Activated T-helper 2 cell treated with anti-CD3 and anti-CD28 coated beads, Interferon-gamma antibody, Interleukin-2, Interleukin-4, amounts not matched to agents 10 μg/mL and 5 μg/mL and 100 μg/mL, durations not matched to agents 14 hours and 24 hours and 36 hours (primary cell): ENCODE measurements at places on chromosomes 5 and 9. TPM values are rescaled to one million over a fixed set of nuclear protein-coding genes. Genes with fewer than 3 reads are reported as not detected.
A peak's percentile ranks its signal among the peaks of the same experiment; 100 is the strongest.

- peak overlapping the region; percentile 36 for H3K27ac ChIP-seq
- H3K36me3 ChIP-seq: no peaks in the 10 kb centered on the region
- DNase-seq: peak; percentile 55
- H3K4me1 ChIP-seq: peaks cover 11% of the 10 kb centered on the region
- H3K27me3 ChIP-seq: peaks cover 14% of the 10 kb centered on the region
Observed at GRCh38 chr9:92790542-92791527, 26.2 kb upstream of the BICD2 start.

DNA sequence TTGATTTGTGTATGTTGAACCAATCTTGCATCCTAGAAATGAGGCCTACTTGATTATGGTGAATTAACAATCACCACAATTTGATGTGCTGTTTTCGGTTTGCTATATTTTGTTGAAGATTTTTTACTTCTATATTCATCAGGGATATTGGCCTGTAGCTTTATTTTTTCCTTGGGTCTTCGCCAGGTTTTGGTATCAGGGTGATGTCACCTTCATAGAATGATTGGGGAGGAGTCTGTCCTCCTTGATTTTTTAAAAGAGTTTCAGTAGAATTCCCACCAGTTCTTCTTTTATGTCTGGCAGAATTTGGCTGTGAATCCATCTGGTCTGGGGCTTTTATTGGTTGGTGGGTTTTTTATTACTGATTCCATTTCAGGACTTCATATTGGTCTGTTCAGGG lies 115.2 kb downstream of the CPLANE1 start:
- no peak overlapping the region for H3K27ac ChIP-seq
- no peak for DNase-seq
- no peaks in the 10 kb centered on the region for H3K27me3 ChIP-seq
- no peak overlapping the region for H3K4me3 ChIP-seq
- H3K36me3 ChIP-seq: peaks cover 47% of the 10 kb centered on the region

Gene C5orf58
- total RNA-seq: not detected in 2 replicates

DNA sequence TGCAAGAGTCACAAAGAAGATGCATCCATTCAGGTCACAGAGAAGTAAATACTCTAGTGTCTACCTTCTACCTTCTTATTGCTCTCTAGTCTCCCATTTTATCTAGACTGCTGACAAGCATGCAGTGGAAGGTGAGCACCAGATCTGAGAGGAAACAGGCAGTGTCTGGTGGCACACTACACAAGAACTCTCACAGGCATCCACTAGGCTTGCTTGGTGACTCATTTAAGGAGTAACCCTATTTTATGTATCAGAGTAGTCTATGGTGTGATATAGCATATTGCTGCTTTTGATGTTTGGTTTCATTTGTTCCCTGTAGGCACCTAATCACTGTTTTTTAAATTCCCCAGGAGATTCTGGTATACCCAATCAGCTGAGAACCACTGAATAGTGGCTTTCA lies 1.6 kb upstream of the THBS4 start:
- H3K4me3 ChIP-seq: no peak overlapping the region
- no peaks in the 10 kb centered on the region for H3K36me3 ChIP-seq
- H3K27ac ChIP-seq: no peak overlapping the region
- peak; percentile 32 for DNase-seq

- no peaks in the 10 kb centered on the region for H3K36me3 ChIP-seq
- H3K27me3 ChIP-seq: no peaks in the 10 kb centered on the region
- DNase-seq: no peak
- H3K27ac ChIP-seq: peak overlapping the region; percentile 65
Observed at GRCh38 chr5:67031692-67032091, 164.9 kb downstream of the CD180 start.

DNA sequence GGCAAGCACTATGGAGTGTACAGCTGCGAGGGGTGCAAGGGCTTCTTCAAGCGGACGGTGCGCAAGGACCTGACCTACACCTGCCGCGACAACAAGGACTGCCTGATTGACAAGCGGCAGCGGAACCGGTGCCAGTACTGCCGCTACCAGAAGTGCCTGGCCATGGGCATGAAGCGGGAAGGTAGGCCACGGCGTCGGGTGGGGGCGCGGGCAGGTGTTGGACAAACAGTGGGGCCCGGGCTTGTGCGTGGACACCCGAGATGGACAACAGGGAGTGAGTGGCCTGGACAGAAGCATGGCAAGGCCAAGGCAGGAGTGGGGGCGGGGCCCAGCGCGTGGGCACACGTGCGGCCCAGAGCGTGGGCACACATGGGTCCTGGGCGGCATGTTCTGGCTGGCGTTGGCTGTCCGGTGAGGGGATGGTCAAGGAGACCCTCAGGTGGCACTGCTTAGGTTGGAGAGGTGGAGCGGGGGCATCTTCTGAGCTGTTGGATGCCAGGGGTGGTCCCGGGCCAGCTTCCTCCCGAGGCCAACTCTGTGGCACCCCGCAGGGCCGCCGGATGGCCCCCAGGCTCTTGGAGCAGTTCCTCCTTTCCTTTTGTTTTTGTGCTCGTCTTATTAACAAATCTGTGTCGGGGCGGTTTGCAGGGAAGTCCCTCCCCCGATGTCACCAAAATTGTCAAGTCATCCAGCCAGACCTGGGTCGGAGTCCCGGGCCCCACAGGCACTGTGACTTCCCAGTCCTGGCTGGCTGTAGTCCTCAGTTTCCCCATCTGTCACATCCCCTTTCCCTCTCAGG lies 82.9 kb downstream of the RXRA start:
- peaks cover 3% of the 10 kb centered on the region for H3K27me3 ChIP-seq
- no peak for DNase-seq
- H3K4me3 ChIP-seq: no peak overlapping the region
- no peak overlapping the region for H3K27ac ChIP-seq
- H3K4me1 ChIP-seq: peaks cover 21% of the 10 kb centered on the region
- peaks cover 4% of the 10 kb centered on the region for H3K36me3 ChIP-seq

DNA sequence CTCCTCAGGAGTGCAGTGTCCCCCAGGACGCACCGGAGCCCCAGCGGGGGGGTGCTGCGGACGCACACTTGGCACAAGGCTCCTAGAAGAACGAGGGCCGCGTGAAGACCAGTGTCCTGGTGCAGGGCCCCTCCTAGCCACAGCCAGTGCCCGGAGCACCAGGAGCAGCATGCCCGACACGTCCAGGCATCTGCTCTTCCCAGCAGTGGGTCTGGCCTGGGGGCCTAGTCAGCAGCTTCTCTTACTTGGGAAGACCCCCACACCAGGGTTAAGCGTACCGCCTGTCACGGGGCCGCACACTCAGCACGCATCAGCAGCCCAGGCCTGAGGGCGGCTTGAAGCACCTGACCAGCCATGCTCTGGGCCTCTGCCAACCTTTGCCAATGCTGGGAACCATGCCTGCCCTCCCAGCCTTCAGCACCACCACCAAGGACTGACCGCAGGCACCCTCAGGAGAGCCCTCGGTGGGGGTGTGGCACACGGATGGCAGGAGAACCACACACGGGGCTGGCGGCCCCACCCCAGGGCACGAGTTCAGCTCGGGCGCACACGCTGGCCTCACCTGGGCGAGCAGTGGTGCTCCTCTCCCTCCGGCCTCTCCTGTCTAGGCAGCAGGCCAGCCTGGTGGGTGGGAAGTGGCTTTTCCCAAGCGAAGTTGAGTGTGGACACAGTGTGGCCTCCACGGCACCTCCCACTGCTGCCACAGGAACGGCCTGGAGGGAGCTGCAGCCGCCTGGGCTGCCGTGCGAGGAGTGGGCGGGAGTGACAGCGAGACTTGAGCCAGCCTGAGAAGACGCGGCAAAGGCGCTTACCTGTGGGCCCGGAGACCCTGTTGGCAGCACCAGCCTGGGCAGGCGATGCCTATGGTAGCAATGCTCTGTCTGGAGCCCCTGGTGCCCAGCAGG lies 12.0 kb upstream of the AJM1 start:
- peaks cover 26% of the 10 kb centered on the region for H3K36me3 ChIP-seq
- H3K27me3 ChIP-seq: no peaks in the 10 kb centered on the region
- no peak for DNase-seq
- H3K4me1 ChIP-seq: no peaks in the 10 kb centered on the region
- H3K4me3 ChIP-seq: no peak overlapping the region

GRCh38 chr9:120922404-120923195 lies 4.0 kb downstream of the TRAF1 start:
- H3K27me3 ChIP-seq: no peaks in the 10 kb centered on the region
- peaks cover 85% of the 10 kb centered on the region for H3K36me3 ChIP-seq
- H3K4me3 ChIP-seq: peak overlapping the region; percentile 92
- no peak for DNase-seq
- H3K27ac ChIP-seq: peak overlapping the region; percentile 82
- H3K4me1 ChIP-seq: peaks cover 73% of the 10 kb centered on the region

DNA sequence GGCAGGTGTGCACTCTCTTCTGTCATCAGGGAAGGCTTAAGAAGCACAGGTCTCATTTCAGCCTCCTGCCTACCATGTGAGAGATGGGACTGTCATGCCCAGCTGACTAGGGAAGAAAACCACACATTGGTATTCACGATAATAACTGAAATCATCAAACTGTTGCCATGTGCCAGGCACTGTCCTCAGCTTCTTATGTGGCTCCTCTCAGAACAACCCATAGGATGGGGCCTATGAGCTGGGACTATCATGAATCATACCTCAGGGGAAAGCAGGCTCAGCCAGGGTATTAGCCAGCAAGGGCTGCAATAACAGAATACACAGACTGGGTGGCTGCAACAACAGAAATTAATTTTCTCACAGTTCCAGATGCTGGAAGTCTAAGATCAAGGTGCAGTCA lies 3.3 kb downstream of the AFAP1L1 start:
- H3K36me3 ChIP-seq: no peaks in the 10 kb centered on the region
- DNase-seq: no peak
- H3K27me3 ChIP-seq: peaks cover 63% of the 10 kb centered on the region

GRCh38 chr9:87854580-87854955 lies 28.1 kb upstream of the SPATA31E1 start:
- H3K4me1 ChIP-seq: no peaks in the 10 kb centered on the region
- no peaks in the 10 kb centered on the region for H3K36me3 ChIP-seq
- DNase-seq: no peak
- no peaks in the 10 kb centered on the region for H3K27me3 ChIP-seq
- no peak overlapping the region for H3K27ac ChIP-seq

- peaks cover 2% of the 10 kb centered on the region for H3K27me3 ChIP-seq
- no peak overlapping the region for H3K4me3 ChIP-seq
- H3K4me1 ChIP-seq: no peaks in the 10 kb centered on the region
- no peaks in the 10 kb centered on the region for H3K36me3 ChIP-seq
Observed at GRCh38 chr5:58266402-58266801, 193.5 kb downstream of the PLK2 start.

DNA sequence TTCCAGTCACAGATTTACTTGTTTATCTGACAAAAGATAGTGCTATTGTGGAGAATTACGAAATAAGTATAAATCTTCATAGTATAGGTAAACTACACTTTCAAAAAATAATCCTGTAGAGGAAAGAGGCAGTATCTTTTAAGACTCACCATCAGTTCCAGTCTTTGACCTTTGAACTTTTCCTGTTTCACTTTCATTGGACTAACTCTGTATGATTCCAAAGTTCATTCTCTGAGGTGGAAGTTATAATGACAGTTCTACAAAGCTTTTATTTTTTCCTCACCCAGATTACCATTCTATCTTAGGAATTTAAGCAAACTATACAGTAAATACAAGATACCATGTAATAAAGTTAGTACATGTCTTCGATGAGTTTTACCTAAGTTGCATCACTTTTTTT lies 901.3 kb upstream of the SEMA6A start:
- no peak for DNase-seq
- no peaks in the 10 kb centered on the region for H3K4me1 ChIP-seq
- no peaks in the 10 kb centered on the region for H3K36me3 ChIP-seq
- no peak overlapping the region for H3K27ac ChIP-seq
- H3K27me3 ChIP-seq: no peaks in the 10 kb centered on the region

Gene TIMD4
- 5.3 and 5.5 TPM in 2 replicates for total RNA-seq

- no peaks in the 10 kb centered on the region for H3K27me3 ChIP-seq
- DNase-seq: no peak
- no peaks in the 10 kb centered on the region for H3K4me1 ChIP-seq
- H3K27ac ChIP-seq: no peak overlapping the region
- no peak overlapping the region for H3K4me3 ChIP-seq
Observed at GRCh38 chr5:57931807-57932206, 449.2 kb upstream of the ACTBL2 start.

DNA sequence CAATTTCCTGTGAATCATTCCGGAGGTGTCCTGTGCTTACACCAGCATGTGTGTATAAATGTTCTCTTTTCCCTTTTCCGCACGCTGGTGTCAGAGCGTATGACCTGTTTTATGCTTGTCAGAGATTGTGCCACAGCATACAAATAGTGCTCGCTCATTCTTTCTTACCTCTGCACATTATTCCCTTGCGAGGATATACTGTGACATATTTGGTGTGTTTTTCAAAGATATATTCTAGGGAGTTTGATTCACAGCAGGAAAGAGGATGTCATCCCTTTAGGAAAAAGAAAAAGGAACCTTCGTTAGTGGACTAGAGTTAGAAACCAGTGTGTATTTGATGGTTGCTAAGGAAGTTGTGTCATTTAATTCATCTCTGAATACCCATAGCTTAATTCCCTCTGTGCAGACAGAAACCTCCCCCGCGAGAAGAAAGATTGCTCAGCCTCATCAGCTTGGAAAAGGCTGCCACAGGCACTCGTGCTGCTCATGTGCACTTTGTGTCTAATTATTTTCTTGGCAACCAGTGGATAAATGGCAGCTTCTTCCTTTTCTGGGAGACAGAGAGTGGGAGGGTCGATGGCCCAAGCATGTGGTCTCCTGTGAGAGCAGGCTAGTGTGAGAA lies 14.7 kb upstream of the CCIN start:
- H3K27me3 ChIP-seq: no peaks in the 10 kb centered on the region
- no peak for DNase-seq
- H3K4me1 ChIP-seq: peaks cover 45% of the 10 kb centered on the region
- peak overlapping the region; percentile 66 for H3K27ac ChIP-seq

DNA sequence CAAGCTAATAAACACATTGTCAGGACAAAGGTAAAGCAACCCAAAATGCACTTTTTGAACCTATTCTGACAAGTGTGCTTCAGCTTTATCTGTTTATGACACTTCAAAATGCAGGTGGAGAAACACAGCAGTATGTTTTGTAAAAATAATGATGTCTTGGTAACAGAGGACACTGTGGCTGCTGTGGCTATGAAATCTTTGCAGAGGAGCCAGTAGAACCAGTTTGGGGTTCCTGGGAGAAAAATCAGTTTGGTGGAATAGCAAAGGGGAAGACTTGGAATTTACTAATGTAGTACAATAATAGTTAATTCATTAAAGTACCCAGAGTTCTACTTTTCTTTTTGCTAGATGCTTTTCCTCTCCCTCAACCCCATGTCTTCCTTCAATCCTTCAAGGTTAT lies 40.6 kb downstream of the SIL1 start:
- no peak for DNase-seq
- H3K4me3 ChIP-seq: no peak overlapping the region
- no peaks in the 10 kb centered on the region for H3K36me3 ChIP-seq
- peaks cover 3% of the 10 kb centered on the region for H3K4me1 ChIP-seq
- H3K27ac ChIP-seq: no peak overlapping the region

DNA sequence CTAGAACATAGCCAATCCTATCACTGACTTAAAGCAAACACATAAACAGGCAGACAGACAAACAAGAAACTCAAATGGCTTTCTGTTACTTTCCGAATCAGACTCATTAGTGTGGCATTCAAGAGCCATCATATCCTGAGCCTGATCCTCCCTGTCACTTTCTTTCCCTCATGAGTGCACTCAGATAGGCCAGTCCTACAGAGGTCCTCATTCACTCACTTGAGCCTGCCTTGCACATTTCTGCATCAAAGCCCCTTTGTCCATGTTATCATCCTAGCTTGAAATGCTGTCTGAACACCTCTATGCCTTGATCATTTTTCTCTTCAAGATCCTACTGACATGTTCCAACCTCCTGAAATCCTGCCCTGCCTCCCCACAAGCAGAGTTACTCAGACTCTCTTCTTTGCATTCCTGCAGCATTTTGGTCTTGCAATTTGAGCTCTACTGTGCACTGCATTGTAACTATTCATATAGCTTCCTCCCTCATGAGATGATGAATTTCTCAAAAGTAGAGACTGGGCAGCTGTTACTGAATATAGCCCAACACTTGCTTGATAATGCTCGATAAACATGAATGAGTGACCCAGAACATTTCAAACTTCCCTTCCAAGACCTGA lies 126.9 kb downstream of the PALM2AKAP2 start:
- peaks cover 19% of the 10 kb centered on the region for H3K4me1 ChIP-seq
- H3K27me3 ChIP-seq: no peaks in the 10 kb centered on the region
- H3K4me3 ChIP-seq: no peak overlapping the region
